Kasumi-1 (cell line): ENCODE measurements at places on chromosomes 6 and 20.

DNA sequence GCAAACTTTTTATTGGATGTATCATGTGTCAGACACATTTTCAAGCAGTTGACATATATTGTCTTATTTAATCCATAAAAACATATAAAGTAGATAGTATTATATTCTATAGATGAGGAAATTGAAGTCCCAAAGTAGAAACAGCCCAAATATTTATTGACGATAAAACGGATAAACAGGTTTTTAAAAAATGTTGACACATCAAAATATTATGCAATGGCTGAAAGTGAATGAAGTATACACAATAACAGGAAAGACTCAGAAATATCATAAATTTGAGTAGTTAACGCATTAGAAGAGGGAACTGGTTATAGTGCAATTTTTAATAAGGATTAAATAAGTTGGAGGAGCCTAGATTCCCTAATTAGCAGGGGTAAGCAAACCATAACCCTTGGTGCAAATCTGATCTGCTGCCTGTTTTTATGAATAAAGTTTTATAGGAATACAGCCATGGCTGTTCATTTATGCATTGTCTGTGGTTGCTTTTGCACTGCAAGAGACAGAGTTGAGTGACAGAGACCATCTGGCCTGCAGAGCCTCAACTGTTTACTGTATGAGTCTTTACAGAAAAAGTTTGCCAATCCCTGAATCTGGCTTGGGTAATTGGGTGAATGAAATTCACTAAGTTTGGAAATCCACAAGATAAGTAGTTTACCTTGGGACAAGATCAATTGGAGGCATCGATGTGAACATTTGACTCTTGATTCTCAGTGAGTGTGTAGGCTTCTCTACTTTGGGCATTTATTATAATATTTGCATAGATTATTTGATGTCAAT lies 50.6 kb upstream of the EXOC2 start:
- DNase-seq: no peak

- no peak for DNase-seq
Measured at GRCh38 chr6:67952121-67952520, 683.0 kb upstream of the ADGRB3 start.

DNA sequence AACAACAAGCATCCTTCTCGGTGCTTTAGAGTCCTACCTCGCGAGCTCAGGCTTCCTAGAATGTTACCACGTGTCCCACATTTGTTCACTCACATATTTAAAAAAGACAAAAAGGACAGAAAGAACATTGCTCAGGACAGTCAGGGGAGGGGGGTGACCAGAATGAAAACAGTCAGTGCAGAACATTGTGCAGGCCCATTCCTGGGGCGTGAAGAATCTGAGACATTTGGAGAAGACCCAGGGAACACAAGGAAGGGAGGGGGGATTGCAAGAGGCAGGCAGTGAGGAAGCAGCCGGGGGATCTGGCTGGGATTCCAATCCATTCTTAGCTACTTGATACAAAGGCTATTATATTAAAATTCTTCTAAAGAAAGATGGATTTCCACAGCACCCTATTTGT lies 270.4 kb upstream of the CITED2 start:
- DNase-seq: no peak

GRCh38 chr6:36113703-36114102 lies 16.6 kb upstream of the MAPK13 start:
- DNase-seq: no peak

DNA sequence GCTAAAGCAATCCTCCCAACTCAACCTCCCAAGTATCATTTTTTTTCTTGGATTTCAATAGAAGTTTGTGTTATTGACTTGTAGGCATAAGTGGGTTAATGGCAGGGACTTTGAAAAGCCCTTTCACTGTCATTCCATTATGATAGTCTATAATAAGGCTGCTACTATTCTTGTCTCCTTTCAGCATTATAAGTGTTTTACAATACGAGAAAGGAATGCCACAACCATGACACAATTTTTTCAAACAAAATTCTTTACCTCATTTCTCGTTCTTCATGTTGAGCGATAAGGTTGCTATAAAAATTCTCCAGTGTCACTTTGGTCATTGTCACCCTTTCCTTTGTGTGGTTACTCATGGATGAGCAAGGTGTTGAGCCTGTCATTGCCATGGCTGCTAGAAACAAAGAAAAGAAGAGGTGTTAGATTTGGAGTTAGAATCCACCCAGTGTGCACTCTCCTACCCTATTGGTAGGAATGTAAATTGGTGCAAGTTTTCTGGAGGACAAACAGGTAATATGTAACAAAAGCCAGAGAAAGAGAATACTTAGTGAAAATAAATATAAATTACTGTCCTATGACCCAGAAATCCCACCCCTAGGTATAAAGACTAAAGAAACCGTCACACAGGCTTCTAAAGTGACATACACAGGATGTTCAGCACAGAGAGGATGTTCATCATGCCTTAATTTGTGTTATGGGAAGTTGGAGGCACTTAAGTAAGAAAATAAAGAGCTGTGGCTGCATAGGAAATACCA lies 7.3 kb downstream of the STK38 start:
- DNase-seq: no peak

DNA sequence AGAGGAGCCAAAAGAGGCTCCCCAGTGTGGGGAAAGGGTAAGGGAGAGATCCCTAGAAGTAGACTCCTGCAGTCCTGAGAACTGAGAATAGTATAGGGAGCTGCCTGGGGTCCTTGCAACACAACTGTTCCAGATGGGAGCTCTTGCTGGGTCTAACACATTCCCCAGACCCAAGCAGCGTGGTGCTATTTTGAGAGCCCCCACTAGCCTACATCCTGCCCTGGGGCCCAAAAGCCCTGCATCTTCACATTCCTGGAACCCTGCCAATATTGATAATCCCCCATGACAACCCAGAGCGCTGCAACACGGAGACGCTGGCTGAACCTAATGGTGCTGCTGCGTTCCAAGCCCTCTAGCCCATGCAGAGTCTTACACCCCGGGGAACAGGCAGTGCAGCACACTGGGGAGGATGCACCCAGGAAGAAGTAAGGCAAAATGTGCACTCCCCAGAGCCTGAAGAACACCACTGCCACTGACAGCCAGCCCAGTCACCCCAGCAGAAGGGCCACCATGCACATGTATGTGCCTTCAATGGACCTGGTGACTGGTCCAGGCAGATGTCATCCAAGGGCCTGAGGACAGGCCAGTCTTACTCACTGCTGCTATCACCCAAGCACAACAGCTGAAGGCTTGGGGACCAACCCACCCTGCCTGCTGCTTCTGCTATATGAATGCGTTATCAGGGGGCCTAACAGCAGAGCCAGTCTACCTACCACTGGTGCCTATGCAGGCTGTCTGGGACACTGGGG lies 7.0 kb upstream of the RNF217 start:
- DNase-seq: no peak

- no peak for DNase-seq
Measured at GRCh38 chr20:61185841-61186601, 66.0 kb upstream of the CDH4 start.

GRCh38 chr6:11628562-11628961 lies 91.0 kb downstream of the TMEM170B start:
- DNase-seq: peak; percentile 7

DNA sequence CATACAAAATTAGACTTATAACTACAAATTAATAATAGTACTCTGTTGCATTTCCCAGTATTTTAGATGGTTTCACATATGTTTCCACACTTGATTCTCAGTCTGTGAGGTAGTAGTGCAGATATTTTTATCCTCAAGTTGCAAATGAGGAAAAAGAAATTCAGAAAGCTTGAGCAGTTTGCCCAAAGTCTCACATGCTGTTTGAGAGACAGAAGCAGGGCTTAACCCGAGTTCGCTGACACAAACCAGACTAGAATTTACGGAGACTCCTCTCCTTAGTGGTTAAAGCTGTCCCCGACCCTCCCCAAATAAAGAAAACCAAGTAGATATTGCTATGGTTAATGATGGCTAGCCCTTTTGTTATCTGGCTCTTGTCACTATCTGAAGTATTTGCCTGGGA lies 126.2 kb downstream of the TIAM2 start:
- DNase-seq: no peak

GRCh38 chr6:111533087-111533784 lies 50.2 kb upstream of the REV3L start:
- no peak for DNase-seq

DNA sequence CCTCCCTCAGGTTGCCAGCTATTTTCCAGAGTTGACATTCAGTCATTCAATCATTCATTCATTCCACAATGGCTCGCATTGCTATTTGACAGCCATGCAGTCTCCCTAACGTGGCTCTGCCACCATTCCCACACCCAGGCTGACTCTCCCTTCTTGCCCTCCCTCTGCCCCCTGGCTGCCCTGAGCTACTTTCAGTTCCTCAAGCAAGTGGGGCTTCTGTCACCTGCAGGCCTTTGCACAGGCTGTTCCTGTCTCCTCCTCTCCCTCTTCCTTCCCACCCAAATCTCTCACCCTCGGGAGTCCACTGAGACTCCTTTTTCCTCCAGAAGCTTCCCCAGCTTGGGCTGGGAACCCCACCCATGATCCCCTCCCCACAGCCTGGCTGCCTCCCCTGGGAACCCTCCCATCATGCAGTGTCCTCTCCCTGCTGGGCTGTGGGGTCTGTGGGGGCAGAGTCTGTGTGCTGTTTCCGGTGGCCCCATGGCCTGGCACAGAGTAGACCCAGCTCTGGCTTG lies 2.6 kb downstream of the PACSIN1 start:
- DNase-seq: no peak

GRCh38 chr6:100210137-100211117 lies 216.4 kb upstream of the MCHR2 start:
- no peak for DNase-seq

- DNase-seq: no peak
Measured at GRCh38 chr6:119887666-119888065, 538.1 kb upstream of the MAN1A1 start.

DNA sequence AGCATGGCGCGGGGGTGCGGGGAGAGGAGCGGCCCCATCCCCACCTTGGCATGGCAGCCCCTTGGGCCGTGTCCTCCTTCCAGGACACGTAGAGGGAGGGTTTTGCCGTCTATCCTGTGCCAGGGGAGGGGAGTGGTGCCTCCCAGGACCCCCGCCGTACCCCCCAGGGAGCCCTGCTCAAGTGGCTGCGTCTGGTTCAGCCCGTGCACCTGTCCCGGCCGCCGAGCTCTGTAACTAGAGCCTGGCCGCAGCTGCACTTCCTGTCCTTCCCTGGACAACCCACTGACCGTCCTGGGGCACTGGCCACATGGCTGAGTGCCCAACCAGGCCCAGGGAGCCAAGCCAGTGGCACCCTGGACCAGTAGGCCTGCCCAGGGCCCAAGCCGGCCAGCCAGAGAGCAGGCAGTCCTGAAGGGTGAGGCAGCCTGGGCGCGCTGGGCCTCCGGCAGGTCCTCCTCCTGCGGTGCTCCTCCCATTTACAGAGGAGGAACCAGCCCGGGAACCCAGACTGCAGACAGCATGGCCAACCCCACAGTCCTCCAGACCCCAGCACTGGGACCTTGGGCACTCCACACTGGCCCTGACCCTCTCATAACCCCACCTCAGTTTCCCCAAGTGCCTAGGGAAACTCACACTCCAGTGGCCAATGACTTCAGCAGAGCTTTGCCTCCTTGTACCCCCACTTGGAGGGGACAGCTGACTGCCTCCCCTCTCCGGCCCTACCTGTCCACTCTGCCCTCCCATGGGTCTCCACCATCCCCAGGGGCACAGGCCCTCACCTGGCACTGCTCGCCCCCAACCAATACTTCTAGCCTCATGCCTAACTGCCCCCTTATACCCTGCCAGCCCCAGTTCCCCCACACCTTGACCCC lies 8.7 kb downstream of the LAMA5 start:
- DNase-seq: no peak

DNA sequence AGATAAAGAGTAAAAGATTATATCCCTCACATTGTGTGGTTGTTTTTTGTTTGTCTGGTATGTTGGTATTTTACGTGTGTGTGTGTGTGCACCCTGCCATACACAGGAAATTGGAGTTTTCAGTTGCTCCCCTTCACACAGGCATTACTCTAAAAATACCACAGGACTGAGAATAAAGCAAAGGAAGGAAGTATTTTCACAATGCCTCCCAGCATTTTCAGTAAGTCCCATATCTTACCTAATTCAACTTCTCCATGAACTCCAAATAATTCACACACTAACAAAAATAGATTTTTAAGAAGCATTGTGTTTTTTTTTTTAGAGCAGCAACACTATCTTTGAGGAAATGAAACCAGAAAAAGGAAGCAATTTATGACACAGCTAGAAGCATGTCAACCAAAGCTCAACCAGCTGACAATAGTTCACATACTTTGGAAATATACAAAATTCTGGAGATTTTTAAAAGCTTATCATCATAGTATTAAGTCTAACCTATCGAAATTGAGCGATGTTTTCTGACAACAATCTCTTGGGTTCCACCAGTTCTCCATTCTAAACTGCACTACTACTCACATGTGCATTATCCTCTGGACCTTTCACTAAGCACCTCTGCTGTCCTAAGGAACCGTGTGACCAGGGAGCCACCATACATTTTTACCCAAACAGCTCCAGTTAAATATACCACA lies 2.1 kb downstream of the UBE2J1 start:
- peak; percentile 88 for DNase-seq

DNA sequence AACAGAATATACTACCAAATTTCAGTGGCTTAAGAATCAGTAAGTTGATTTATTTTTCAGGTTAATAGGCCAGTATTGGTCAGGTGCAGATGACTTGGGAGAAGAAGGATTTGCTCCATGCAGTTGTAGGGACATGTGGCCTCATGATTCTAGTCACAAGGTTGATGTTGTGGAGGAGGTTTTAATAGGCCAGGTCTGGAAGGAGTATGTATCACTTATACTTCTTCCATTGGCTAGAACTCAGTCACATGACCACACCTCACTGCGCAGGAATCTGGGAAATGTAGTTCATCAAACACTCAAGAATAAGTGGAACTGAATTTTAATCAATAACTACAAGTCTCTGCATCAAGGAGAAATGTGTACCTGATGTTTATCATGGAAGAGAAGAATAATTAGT lies 281.5 kb upstream of the QKI start:
- DNase-seq: peak; percentile 21

DNA sequence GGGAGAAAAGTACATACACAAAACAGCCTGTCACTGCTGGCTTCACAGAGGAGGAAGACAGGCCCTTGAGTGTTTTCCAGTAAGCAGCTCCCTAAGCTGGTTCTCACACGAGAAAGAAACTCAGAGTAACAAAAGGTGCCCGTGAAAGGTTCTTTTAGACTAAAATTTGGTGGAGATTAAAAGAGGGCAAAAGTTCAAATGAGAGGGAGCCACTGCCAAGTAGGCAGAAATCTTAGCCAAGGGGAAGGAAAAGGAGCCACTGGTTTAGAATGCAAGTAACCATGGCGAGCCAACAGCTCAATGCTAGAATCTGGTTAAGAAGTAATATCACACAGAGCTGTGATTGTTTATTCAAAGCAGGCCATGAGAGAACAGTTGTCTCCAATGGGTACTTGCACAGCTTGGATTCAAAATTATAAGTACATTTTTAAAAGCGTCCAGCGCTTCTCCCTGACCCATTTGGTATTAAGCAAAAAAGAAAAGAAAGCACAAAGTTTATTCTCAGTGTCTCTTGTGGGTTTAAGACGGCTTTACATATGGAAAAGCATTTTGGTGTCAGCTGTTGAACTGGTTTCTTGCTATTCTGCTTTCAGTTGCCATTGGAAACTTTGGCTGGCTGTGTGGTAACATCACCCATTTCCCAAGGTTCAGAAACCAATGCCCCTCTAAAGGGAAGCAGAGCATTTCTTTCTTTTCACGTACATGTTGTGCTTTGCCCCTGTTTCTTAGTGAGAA lies 648.5 kb downstream of the RNF144B start:
- no peak for DNase-seq

GRCh38 chr6:20564269-20564668 lies 30.0 kb downstream of the CDKAL1 start:
- peak; percentile 46 for DNase-seq
